ENCODE measurements at places on chromosomes 13 and 19.

DNA sequence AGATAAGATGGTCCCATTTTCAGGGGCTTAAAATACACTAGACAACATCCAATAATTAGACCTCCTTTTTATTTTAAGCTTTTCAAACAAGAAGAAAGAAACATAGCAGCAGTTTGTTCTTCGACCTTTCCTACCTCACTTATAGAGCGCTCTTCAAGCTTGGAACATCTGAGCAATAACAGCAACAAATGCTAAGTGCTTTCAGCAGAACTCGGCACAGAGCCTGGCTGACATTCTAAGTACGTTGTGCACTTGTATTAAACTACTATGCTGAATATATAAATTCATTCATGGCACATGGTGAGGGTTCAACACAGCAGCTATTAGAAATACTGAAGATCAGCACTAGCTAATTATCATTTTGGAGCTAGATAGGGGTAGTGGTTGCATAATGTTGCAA lies 256.1 kb upstream of the MAB21L1 start:
- no peak for DNase-seq

- DNase-seq, result no peak
These were observed 3.9 kb downstream of the TOMM40 start for GRCh38 chr19:44894946-44895345.

- no peak for DNase-seq
These were observed 5.3 kb upstream of the TCF3 start for GRCh38 chr19:1657746-1658145.

- no peak for DNase-seq
These were observed 30.2 kb upstream of the C19orf12 start for GRCh38 chr19:29745253-29745652.

Measured in AG10803 (cell line).